A549 treated with DMSO at 1 μM for 4 hours (cell line): ENCODE measurements at places on chromosomes 16 and 17. TPM values are rescaled to one million over a fixed set of nuclear protein-coding genes. Genes with fewer than 3 reads are reported as not detected.

Gene MYL4
- total RNA-seq: 0.16 to 0.32 TPM (median 0.18 TPM) in 4 of 5 replicates, not detected in the other

Gene GPRC5B
- 26.9 to 31.8 TPM (median 27.8 TPM) in 5 replicates for total RNA-seq

Gene CDRT15
- not detected in 5 replicates for total RNA-seq

Gene CEP131
- total RNA-seq: 5.7 to 10.6 TPM (median 8.3 TPM) in 5 replicates

Gene PLXDC1
- 0.05 to 0.81 TPM (median 0.11 TPM) in 5 replicates for total RNA-seq

Gene PIK3R6
- total RNA-seq: not detected in 5 replicates

Gene ZNF500
- 7.6 to 9.8 TPM (median 8.7 TPM) in 5 replicates for total RNA-seq

Gene SHPK
- total RNA-seq: 12.4 to 17.6 TPM (median 15.0 TPM) in 5 replicates

Gene MT2A
- total RNA-seq: 570 to 812 TPM (median 625 TPM) in 5 replicates

Gene MFSD11
- 21.3 to 24.2 TPM (median 21.8 TPM) in 5 replicates for total RNA-seq

Gene PTX4
- total RNA-seq: not detected in 5 replicates

Gene TUBD1
- 13.9 to 17.0 TPM (median 14.5 TPM) in 5 replicates for total RNA-seq

Gene KCNG4
- total RNA-seq: not detected in 5 replicates
